ENCODE measurements at places on chromosomes 1 and 21. TPM values are rescaled to one million over a fixed set of nuclear protein-coding genes. Genes with fewer than 3 reads are reported as not detected.

The SERPINC1 gene
- 0.35 TPM for total RNA-seq

DNA sequence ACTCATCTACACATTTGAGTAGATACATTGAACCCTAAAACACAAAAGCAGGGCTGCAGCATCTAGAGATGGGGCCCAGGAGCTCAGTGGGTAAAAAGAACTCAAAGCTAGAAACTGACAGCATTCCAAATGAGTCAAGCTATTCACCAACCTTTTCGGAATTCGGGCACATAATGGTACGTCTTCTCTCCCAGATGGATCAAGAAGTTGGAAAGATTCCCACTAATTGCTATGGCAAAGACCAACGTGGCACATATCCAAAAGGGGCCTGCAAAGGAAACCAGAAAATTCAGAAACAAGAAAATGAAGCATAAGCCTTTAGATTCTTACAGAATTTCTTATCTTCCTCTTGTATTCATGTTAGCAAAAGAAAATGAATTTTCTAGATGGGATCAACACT lies 18.4 kb downstream of the YIPF1 start:
- ATAC-seq = no peak

DNA sequence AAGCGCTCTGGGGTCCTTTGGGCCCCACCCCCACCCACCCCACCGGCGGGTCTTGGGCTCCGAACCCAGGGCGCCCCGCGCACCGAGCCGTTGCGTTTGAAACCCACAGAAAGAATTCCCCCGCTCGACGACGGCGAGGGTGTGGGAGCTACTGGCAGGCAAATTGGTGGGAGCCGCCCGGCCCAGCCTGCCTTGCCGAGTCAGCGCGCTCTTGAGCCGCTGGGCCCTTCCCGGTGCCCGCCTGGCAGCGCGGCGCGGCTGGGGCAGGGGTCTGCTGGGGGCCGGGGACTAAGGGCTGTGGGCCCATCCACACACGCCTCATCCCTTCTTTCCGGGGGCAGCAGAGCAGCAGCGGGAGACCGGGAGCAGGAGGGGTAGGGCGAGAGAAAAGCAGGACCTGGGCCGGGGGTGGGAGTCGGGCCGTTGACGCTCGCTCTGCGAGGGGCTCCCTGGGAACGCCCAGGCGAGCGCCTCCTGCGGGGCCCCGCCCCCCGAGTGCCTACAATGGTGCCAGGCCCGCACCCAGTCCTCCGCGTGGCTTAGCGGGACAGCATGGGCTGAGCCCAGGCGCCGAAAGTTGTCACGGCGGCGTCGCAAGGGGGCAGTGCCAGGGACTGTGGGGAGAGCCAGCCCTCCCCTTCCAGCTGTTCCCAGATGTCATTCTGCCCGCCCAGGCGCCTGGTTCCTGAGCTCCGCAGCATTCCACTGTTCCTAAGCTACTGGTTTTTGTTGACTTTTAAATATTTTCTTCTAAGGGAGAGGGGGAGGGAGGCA lies at the start of gene C1orf94:
Gene C1orf94, plus strand, starts transcription at position 78 of the 774 bp plus-strand sequence. CDS start 883 bp downstream, outside the sequence.
- no peak for ATAC-seq

DNA sequence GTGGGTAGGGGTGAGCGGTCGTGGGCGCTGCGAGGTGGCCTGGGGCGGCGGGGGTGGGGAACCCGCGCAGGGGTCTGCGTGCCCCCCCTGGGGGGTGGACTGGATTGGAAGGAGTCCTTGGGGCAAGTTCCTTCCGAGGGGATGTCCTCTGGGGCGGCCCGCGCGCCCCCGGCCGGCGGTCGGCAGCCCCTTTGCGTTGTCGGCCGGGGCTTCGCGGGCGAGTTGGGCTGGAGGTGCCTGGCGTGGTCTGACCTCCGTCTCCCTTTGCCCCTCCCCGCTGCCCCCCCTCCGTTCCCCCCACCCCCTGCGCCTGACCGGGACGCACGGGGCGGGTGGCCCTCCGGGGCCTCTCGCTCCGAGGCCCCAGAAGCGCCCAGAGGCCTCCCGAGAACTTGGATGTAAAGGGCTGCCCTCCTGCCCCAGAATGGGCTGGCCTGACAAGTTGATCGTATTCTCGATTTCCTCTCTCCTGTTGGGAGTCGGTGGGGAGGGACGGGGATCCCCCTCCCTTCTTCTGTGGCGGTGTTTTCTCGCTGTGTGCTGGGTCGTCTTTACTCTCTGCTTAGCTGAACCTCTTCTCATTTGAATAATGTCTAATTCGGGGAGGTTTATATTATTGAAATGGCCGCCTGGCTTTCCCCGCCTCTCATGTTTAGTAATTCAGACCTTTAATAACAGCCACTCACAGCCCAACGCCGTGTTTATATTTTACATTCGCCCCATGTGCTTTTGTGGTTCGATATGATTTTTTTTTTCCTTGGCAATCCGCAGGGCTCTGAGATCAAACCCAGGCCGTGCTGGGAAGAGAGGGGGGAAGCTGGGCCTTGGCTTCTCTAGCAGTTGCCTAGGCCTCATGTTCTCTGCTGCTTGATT lies 1.3 kb downstream of the POU2F1 start:
- ATAC-seq = peak; percentile 78

The ERICH3 gene
- not detected for total RNA-seq

DNA sequence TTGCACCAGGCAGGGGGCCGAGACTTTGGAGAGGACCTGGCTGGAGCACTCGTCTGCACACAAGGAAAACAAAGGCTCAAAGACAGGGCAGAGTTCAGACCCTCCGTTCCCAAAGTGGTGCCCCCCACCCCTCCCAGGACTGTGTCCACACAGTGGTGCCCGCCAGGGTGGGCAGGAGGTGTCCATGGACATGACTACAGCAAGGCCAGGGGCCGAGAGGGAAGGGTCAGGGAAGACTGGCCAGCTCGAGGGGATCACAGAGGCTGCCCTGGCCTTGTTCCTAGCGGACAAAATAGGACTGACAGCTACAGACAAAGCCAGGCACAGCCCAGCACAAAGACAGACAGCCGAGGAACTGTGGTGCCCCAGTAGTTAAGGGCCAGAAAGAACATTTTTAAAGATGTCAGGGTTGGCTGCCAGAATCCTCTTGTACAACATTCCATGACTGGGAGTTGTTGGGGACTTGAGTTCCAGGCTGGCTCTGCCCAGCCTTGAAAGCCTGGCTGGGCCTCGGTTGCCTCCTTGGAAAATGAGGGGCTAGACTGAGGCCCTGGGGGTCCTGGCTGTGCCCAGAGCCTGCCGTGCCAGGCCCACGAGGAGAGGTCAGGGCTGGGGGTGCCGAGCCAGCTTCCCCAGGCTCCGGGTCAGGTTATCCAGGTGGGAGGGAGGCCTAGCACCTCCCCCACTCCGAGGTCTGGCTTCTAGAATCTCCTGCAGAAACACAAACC lies 63.7 kb downstream of the SLX9 start:
- ATAC-seq = no peak

The AADACL4 gene
- not detected for total RNA-seq

GRCh38 chr21:43355266-43355924 lies 71.5 kb downstream of the SIK1 start:
- ATAC-seq = no peak

The UMODL1 gene
- total RNA-seq = not detected

DNA sequence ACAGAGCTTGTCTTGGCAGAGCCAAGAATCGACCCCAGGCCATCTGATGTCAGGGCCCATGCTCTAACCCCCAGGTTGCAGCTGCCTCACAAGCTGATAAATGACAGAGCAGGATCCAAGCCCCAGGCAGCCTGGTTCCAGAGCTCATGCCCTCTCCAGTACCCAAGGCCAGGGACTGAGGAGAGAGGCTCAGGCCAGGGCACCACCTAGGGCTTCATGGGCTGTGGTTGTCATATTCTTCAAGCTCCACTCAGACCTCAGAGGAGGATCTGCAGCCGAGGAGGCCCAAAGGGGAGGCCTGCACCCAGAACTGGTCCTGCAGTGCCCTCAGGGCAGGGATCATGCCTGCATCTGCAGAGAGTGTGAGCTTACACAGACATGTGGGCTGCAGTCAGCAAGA lies 301.1 kb downstream of the MATN1 start:
- no peak for ATAC-seq

The LAMTOR5 gene
- total RNA-seq = 172 TPM

- ATAC-seq = no peak
Observed at GRCh38 chr1:61732726-61733125, 7.8 kb upstream of the TM2D1 start.

DNA sequence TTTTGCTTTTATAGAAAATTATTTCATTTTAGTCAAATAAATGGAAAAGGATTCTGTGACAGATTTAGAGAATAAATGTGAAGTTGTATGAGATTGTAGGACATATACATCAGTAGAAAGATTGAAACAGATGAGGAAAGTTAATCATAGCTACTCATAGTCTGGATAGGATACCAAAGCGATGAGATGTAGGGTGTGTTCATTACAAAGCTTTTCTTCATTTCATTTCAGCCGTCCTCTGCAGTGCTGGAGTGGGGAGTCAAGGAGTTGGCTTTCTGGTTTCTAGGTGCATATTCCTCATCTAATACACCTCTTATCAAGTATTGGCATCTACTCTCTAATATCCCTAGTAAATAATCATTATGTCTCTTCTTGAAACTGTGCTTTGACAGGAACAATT lies 149.5 kb upstream of the NEGR1 start:
- ATAC-seq = no peak

DNA sequence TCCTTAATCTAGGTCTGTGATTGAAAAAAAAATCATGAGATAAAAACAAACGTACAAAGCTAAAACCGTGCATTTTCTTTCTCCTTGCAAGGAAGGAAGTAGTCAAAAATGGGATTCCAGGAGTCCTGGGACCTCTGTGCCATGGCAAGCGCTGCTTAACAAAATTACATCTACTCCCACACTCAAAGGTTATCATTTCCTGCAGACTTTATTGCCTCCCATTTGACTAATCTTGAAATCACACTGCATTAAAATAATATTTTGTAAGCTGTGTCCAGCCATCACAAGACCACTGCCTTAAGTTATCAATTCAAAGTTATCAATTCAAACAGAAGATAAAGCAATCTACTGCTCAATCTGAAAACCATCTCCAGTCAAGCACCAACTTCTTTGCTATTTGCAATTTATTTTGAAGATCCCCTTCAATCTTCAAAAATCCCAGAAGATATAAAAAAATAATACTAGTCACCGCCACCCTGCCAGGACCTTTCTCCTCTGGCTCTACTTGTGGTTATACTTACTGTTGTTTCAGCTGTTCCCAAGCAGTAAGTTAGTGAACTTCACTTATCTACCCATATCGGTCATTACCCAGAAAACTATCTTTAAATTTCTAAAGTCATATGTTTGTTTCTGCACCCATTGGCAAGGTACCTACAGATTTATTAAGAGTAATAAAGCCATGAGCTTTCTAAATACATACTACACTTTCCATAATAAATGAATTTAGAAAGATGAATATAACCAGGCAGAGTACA lies 38.1 kb upstream of the RAP1GAP start:
- no peak for ATAC-seq

GRCh38 chr1:57800376-57800775 lies 376.5 kb upstream of the DAB1 start:
- ATAC-seq = no peak

- no peak for ATAC-seq
Observed at GRCh38 chr1:219664310-219665029, 51.6 kb upstream of the ZC3H11B start.

The C4BPA gene
- total RNA-seq = not detected

DNA sequence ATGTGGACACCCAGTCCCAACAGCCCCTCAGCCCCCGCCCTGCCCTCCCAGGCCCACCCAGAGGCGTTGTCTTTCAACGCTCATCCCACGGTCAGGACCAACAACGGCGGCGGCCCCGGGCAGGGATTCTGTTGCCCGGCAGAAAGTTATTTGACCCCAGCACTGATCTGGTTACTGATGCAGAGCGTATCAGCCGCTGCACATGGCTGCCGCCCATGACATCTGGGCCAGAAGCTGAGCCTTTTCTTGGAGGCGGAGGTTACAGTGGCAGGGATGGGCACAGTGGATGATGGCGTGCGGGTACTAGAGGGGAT lies 127.1 kb upstream of the ARHGEF16 start:
- ATAC-seq = no peak

The LIPI gene
- not detected for total RNA-seq

- ATAC-seq = no peak
Observed at GRCh38 chr1:153698923-153699714, 20.6 kb downstream of the NPR1 start.

The NR1I3 gene
- total RNA-seq = not detected

The PSRC1 gene
- total RNA-seq = 20.3 TPM

DNA sequence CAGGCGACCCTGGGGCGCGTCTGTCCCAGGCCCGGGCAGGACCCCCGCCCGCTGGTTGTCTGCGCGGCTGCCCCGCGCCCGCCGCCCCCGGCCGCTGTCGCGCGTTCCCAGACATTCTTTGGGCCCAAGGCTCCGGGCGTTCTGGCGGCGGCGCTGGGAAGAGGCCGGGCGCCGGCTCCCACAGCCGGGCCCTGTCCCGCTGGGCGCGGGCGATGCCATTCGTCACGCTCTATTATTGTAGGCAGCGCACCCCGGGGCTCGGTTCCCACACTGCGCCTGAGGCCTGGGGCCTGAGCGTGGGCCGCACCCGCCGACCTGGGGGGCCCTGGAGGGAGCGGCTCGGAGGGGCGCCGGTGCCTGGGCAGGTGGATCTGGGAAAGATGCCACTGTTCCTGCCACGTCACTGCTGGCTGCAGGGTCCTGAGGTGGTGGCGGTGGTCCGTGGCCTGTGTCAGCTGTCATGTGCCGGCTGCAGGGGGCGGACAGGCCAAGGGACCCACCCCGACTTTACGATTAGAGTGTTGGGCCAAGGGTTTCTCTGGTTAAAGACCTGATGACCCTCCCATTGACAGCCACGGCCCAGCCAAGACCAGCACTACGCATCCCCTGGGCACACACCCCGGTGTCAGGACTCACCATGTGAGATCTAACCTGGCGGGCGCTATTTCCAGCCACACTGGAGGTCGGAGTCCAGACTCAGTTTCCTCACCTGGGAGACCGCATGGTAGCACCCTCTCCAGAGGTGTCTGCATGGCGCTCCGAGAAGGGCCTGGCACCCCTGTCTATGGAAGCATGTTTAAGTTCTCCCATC lies 55.1 kb upstream of the ADARB1 start:
- no peak for ATAC-seq

The CHODL gene
- 0.13 TPM for total RNA-seq

DNA sequence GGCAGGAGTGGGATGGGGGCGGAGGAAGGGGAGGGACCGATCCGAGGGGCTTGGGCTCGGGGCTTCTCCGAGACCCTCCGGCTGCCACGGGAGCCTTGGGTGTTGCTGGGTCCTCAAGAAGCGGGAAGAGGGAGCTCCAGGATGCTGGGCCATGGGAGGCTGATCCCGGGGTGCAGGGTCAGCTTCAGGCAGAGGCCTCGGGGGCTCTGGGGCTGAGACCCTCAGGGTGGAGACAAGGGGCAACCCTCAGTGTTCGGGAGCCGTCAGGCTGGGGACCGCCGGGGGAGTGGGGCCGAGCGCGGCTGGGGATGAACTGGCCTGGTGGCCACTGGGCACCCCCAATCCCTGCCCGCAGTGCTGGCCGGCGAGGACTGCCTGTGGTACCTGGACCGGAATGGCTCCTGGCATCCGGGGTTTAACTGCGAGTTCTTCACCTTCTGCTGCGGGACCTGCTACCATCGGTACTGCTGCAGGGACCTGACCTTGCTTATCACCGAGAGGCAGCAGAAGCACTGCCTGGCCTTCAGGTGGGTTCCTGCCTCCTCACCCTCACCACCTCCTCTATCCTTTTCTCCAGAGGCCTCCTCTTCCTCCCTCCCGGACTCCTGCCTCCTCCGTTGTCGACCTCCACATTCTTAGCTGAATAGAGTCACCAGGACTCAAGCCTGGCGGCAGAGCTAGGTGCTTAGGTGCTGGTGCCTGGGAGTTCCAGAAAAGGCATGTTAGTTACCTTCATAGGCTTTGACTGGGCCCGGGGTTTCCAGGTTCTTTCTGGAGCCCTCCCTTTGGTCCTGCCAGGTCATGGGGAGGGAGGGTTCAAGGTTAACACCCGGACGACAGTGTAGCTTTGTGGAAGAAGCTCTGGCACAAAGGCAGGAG lies 631 bp downstream of the SHISA4 start:
- peak; percentile 13 for ATAC-seq

GRCh38 chr21:44910229-44911067 lies 10.3 kb downstream of the ITGB2 start:
- no peak for ATAC-seq

Data from activated T-helper 17 cell treated with anti-CD3 and anti-CD28 coated beads, Interleukin-2, amount 50 U/mL, for 72 hours (primary cell).